Bronchial epithelial cell (primary cell): ENCODE measurements at places on chromosomes 16 and 17. TPM values are rescaled to one million over a fixed set of nuclear protein-coding genes. Genes with fewer than 3 reads are reported as not detected.

The TK1 gene
- total RNA-seq, result 0.79 and 2.9 TPM in 2 replicates

The IL32 gene
- total RNA-seq, result 0.53 and 2.8 TPM in 2 replicates

The SYNGR3 gene
- 2.9 and 5.2 TPM in 2 replicates for total RNA-seq

The DHX38 gene
- 91.6 and 123 TPM in 2 replicates for total RNA-seq

The EVPLL gene
- total RNA-seq, result 10.3 and 14.6 TPM in 2 replicates

The KRTAP2-2 gene
- total RNA-seq, result not detected in 2 replicates

The CX3CL1 gene
- under 0.01 TPM in 1 of 2 replicates, not detected in the other for total RNA-seq

The MAF gene
- 4.2 and 6.3 TPM in 2 replicates for total RNA-seq

The ABCA10 gene
- total RNA-seq, result 0.79 and 1.3 TPM in 2 replicates

The CLDN6 gene
- not detected in 2 replicates for total RNA-seq

The CDYL2 gene
- 1.1 and 1.4 TPM in 2 replicates for total RNA-seq

The PIPOX gene
- total RNA-seq, result 0.26 and 1.4 TPM in 2 replicates

The SERPINF2 gene
- total RNA-seq, result 0.79 and 1.5 TPM in 2 replicates

The NACA2 gene
- not detected in 2 replicates for total RNA-seq

The ZNF423 gene
- under 0.01 TPM in 2 replicates for total RNA-seq

The MT1H gene
- not detected in 2 replicates for total RNA-seq

The HS3ST3B1 gene
- 0.26 and 0.53 TPM in 2 replicates for total RNA-seq

The DPEP3 gene
- not detected in 2 replicates for total RNA-seq
